ENCODE measurements at places on chromosomes 11 and 22.
A peak's percentile ranks its signal among the peaks of the same experiment; 100 is the strongest.

DNA sequence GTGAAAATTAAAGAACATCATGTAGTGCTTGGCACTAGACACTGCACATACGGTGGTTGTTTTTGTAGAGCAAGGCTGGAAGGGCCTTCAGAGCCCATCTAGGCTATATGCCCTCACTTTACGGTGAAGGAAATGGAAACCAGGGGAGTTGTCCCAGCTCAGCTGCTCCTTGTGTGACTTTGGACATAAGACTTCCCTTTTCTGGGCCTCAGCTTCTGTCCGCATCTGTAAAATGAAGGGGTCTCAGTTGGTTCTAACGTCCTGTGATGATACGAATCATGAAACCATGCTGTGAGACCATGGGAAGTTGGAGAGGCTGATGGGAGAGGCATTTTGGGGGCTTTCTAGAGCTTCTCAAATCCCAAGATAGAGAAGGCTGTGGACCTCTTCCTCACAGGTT, 4.7 kb downstream of the KCNE3 start:
- no peak for DNase-seq

- DNase-seq = no peak
Observed at GRCh38 chr22:39471381-39472141, 14.7 kb downstream of the MGAT3 start.

- DNase-seq = no peak
Observed at GRCh38 chr11:71158936-71159335, 93.4 kb downstream of the SHANK2 start.

DNA sequence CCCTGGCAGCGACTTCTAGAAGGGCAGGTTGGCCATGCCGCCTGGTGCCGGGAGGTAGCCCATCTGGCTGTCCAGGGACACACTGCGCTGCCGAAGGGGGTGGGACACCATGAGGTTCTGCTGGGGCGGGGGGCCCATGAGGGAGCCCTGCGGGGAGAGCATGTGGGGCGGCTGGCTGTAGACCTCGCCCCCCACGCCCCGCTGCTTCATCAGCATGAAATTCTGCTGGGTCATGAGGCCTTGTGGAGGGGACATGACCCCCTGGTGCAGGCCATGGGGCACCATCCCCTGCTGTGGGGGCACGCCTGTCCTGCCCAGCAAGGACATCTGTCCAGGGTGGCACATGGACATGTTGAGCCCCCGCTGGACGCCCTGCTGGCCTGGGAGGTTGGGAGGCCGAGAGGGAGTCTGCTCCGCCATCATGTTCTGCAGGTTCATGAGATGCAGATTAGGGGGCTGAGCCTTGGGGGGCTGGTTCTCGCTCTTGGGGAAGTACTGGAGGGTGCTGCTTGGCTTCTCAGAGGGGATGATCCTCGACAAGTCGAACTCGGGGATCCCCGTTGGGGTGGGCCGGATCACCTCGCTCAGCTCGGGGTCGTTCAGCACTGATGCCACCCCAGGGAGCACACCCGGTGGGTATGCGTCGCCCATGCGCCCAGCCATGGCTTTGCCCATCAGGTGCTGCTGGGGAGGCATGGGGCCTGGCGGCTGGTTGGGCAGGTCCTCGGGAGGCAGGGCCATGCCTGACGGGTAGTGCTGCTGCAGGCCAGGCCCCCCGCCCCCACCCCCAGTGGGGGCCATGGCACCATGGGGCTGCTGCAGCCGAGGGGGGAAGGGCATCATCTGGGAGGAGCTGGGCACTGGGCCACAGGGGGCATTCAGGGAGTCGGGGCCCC, 15.0 kb downstream of the CXCR5 start:
- no peak for DNase-seq

DNA sequence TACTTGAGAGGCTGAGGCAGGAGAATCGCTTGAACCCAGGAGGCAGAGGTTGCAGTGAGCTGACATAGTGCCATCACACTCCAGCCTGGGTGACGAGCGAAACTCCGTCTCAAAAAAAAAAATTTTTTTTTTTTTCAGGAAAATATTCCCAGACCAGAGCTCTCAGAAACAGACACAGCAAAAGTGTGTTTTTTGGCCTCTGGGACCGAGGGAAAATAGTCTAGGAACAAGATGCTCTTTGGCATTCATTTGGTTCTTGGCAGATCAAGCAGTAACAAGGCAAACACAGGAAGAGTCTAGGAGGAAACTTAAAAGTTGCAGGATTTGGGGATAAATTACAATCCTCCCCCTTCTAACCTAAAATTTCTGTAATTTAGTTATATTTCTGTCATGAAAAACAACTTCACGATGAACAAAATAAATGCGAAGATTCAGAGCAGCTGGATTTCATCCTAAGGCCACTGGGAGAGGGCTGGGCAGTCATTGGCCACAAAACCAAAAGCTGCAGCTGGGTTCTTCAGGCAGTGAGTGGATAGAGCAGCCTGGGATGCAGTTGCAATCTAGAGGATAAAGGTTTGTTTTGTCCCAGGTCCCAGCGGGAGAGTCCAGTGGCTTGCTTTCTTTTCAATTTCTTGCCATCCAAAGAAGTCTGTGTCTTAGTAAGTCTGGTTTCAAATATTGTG, 19.7 kb downstream of the ATG16L2 start:
- DNase-seq = no peak

GRCh38 chr11:60859616-60860250, 4.0 kb upstream of the PTGDR2 start:
- no peak for DNase-seq

DNA sequence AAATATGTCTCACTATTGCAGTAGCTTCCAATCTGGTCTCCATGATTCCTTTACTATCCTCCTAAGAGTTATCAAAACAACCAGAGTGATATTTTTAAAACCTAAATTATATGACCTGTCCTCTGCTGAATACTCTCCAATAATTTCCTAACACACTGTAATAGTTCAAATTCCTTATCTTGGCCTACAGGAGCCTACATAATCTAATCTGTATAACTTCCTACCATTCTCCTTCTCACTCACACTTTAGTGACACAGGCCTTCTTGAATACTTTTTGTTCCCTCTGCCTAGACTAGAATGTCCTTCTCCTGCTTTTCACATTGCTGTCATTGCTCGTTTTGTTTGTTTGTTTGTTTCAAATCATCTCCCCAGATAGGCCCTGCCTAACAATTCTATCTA, 9.4 kb downstream of the FHIP1B start:
- no peak for DNase-seq

GRCh38 chr22:31451709-31452571, 37.7 kb downstream of the EIF4ENIF1 start:
- DNase-seq = no peak

GRCh38 chr11:109421981-109422869, at the start of gene C11orf87:
Gene C11orf87, plus strand, starts transcription at chr11:109422190. Its CDS starts 1,444 bp downstream, at chr11:109423634.
- no peak for DNase-seq

DNA sequence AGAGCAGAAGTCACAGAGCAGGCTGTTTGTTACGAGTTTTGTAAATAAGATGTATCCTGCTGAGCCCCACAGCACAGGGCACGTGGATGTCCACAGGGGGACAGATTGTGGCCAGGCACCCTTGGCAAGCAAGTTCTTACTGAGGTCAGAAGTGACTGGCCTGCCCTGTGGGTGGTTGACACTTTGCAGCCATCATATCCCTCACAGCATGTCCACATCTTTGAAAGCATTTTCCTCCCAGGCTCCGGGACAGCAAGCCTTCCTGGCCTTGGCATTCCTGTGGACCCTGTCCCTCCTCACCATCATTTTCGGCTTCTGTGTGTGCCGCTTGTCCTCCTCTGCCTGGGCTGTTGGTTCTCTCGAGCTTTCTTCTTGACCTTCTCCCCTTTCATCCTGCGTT, 189.5 kb downstream of the TBC1D22A start:
- no peak for DNase-seq

DNA sequence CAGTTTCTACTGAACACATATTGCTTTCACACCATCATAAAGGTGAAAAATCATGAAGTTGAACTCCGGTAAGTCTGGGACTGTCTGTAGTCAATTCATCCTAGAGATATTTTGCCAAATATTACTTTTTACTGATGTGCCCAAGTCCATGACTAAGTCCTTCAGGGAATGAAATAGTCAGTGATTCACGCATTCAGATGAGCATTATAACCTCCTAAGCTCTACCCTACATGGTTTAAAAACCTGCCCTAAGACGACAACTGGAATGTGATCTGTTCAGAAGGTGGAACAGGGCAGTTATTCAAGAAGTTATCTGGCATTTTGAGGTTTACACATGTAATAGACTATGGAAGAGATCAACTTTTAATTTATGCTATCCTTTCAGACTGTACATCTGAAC, 125.6 kb downstream of the TRPC6 start:
- no peak for DNase-seq

- peak; percentile 74 for DNase-seq
Observed at GRCh38 chr11:71080239-71081097, 171.9 kb downstream of the SHANK2 start.
